ENCODE measurements at places on chromosomes 3 and 15.

DNA sequence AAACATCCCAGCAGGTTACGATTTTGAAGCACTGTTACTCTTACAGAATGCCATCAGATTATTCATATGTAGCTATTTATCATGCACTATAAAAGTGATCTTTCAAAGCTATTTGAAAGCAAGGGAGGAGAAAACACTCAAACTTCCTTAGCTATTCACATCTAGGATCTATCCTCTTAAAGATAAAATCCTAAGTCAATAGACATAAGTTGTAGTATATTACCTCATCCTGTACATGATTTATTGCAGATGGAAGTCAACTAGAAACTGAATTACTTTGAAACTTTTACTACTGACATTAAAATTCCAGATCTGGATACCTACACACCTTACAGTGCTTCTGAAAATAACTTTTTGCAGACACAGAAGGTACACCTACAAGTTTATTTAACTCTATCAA, 197.2 kb downstream of the MEIS2 start:
- DNase-seq, result no peak

DNA sequence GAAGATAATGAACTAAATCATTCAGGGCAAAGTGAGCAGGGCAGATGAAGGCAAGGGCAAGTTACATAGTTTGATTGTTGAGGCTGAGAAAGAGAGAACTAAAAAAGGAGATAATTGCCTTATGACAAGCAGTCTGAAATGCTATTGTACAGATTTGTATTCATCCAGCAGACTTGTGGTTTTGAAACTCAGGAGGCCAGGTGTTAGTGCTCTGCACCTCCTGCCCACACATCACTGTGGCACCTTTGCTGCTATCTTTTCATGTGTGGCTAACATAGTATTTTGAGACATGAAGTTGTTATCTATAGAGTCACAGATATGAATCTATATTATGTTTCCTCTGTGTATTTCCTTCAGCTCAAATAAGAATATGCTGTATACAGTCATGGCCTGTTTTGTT, 24.3 kb upstream of the SUCLG2 start:
- no peak for DNase-seq

DNA sequence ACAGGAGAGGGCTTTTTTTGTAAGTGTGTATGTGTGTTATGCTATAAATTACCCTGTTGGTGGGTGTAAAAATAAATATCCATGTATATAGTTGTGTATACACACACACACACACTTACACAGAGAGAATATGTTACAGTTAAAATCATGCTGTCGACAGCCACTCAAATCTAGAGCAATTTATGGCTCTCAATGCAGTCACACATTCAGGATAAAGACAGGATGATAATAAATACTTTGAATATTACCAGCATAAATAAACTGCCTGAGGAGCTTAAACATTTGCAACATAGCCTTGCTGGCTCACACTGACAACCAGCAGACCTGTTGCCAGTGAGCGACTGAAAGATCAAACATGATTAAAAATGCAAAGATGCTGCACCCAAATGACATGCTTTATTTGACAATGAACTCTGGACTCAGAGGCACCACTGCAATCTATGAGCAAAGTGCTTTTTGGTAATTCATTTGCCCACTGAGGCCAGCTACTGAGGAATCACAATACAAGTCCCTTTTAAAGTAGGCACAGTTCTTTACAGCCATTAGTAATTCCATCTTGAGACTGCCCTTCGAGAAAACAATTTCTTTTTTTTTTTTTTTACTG, 458.9 kb downstream of the FHIT start:
- no peak for DNase-seq

GRCh38 chr15:39598186-39598850, 17.4 kb downstream of the THBS1 start:
- DNase-seq, result no peak

GRCh38 chr3:150960708-150961684, 11.5 kb downstream of the CLRN1 start:
- no peak for DNase-seq

DNA sequence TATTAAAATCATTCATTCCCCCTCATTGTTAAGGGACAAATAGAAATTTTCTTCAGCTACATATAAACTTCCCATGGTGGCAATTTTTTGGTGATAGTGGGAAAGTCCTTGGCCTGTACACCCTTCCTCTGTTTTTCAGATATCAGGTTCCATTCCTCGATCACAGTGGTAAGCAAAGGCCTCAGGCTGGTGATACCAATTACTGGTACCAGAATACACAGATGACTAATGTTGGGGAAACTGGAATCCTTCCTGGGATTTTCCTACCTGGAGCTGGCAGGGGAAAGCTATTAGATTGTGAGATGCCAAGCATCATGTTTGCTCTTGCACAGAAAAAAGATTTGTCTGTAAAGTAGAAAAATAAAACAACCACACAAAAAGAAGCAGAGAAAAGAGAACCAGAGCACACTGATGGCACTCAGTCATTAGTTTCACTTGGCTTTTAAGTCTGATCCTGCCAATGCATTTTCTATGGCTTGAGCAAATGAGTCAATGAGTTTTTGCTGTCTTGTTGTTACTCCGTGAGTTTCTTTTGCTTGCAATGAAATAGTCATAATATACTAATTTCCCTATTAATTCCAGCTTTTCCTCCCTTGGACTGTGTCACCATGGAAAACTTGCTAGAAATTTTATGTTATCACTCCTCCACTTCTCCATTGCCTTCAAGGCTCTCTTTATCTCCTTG, 795.0 kb downstream of the ROBO1 start:
- DNase-seq, result no peak

DNA sequence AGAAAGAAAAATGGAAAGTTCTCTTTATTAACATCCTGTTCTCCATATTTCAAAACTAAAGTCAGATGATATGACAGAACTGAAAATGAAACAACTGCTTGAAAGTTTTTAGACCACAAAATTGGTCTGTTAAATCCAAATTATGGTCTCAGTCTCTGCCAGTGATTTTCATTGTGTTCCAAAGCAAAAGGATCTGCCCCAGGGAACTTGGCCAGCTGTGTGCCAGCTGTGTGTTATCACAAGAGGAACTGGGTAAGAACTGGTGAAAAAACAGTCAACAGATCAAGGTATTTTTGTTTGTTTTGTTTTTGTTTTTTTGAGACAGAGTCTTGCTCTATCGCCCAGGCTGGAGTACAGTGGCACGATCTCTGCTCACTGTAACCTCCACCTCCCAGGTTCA, 323.3 kb downstream of the CTNNB1 start:
- DNase-seq, result no peak

DNA sequence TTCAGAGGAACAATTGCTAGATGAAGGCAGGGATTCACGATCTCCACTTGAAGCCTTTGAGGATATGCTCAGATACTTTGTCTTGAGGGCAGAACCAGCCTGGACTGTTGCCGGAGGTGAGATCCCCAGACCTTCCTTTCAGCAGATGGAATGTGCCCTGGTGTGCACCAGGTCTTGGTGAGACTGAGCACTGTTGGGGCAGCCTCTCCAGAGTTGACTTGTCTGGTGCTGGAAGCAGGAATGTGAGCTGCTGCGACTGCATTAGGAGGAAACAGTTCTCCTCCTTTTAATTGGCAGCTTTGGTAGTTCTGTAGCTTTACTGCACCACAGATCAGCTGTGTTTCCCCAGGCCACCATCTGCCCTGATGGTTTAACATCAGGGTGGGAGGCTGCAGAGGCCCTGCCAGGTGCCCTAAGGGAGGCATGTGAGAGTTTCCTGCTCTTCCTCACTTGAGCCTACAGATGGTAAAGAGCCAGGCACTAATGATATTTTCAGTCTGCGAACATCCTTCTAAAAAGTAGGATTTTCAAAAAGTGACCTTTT, 58.5 kb downstream of the CTDSPL start:
- DNase-seq, result no peak

DNA sequence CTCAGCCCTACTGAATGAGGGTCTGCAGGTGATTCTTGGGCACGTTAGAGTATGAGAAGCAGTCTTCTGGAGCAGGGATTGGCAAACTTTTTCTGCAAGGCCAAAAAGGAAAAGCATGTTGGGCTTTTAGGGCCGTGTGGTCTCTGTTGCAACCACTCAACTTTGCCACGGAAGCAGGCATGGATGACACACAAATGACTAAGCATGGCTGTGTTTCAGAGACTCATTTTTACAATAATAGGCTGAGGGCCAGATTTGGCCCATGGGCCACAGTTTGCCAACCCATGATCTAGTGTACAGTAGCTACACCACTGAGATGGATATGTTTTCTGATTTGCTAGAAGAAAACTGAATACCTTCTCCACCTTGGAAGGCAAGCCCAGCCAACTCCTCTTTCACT, 66.1 kb upstream of the PRICKLE2 start:
- DNase-seq, result no peak

DNA sequence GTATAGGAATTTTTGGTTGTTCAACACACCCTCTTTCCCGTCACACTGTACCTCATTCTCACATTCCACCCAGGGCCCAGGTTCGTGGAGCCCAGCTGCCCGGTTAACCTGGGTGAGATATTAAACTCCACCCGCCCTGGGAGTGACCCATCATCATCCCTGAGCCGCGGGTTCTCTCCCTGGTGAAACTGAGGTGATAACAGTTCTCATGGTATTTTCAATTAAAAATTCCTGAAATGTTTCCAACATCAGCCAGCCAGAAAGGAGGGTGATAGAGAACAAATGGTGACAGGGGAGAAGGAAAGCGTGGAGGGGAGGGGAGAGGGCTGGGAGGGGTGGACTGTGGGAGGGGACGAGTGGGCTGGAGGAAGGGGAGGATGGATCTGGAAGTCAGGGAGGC, 148.8 kb downstream of the ALDH1A2 start:
- DNase-seq, result no peak

- no peak for DNase-seq
Measured at GRCh38 chr3:71258116-71258515, 325.4 kb downstream of the FOXP1 start.

- peak; percentile 93 for DNase-seq
Measured at GRCh38 chr3:138594150-138594934, at the start of gene CEP70. Gene CEP70 (minus strand): TSS chr3:138594260. CDS start chr3:138572927, 21,333 bp downstream.

- no peak for DNase-seq
Measured at GRCh38 chr15:62403164-62403809, 238.2 kb upstream of the C2CD4B start.

DNA sequence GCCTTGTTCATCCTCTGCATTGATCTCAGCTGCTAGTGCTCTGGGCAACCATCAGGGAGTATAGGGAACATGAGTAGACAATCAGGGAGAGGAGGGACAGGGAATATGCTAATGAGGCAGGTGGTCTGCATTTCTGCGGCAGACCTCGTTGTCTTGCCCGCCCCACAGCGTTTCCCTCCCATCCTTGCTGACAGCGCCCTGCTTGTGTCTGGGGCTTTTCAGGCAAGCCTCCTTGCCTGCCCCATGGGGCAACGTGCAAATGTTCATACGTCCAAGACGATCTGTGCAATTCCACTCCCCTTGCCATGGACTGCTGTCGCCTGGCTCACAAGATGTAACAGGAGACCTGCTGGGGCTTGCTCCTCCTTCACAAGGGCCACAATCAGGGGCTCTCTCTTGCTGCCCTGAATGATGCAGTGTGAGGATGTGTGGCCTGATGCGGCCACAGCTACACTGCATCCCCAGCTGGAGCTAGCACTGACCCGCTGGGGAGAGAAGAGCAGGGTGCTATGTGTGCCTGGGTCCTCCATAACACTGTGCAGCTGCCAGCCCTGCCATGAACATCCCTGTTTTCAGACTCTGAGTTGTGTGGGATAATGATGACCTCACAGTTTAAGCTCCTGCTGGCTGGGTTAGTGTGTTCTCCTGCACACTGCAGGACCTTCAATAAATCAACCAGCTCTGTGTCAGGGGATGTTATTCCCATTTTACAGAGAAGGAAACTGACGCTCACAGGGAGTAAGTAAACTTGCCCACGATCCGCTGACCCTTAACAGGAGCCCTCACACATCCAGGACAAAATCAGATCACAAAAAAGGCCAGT, 211.3 kb downstream of the KLF13 start:
- DNase-seq, result no peak

GRCh38 chr15:23646165-23647000, 1.3 kb downstream of the MAGEL2 start:
- DNase-seq, result no peak

- DNase-seq, result no peak
Measured at GRCh38 chr3:62187022-62187431, 186.3 kb downstream of the FEZF2 start.

DNA sequence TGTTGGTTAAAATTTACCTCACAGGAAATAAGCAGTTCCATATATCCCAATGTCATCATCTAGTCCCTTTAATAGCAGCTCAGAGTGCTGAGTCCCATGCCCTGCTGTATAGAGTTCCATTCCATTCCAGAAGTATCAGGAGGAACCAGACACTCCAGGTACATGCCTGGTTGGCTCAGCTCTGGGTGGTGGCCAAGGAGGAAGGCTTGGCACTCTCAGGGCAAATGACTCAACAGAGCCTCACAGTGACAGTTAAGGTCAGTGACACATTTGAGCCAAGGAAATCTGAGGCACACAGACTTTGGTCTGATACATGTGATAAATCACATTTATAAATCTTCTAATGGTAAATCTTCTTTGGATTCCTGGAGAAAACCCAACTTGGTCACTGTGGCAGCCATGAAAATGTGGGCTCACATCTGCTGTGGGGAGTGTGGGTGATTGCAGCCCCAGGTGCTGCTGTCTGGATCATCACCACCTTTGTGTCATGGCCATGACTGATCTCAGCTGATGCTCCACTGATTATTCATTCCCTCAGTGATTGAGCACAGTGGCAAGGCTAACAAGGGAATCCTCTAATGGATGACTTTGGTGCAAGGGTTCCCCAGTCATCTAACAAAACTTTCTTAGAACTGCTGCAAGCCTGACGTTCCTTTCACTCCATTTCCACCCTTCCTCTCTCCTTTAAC, 9.3 kb downstream of the HHLA2 start:
- DNase-seq, result no peak

DNA sequence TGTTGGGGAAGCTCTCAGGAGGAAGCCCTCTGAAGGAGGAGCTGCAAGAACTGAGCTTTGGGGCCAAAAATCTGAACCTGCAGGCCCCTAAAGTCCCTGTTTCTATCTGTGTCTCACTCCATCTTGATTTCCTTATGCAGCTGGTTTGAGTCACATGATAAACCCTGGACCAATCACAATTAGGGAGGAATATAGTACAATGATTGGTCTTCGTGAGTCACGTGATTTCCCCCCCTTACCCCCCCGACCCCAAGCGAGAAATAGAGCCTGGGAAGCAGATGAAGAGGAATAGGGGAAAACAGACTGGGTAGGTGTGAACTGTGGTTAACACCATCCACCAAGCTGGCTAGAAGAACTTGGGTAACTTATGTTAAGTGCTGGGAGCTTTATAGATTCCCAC, 12.9 kb downstream of the CRABP1 start:
- DNase-seq, result no peak

- no peak for DNase-seq
Measured at GRCh38 chr3:108525256-108525655, 14.9 kb upstream of the MYH15 start.
